ENCODE measurements at places on chromosomes 4 and X.

GRCh38 chr4:174423257-174423944 is 98.9 kb downstream of the HPGD start:
- DNase-seq, result no peak

- DNase-seq, result no peak
Observed at GRCh38 chr4:97786306-97786920, 356.9 kb downstream of the STPG2 start.

- no peak for DNase-seq
Observed at GRCh38 chr4:76457885-76458284, 22.9 kb downstream of the SHROOM3 start.

- DNase-seq, result no peak
Observed at GRCh38 chrX:42530027-42530426, 247.9 kb downstream of the PPP1R2C start.

DNA sequence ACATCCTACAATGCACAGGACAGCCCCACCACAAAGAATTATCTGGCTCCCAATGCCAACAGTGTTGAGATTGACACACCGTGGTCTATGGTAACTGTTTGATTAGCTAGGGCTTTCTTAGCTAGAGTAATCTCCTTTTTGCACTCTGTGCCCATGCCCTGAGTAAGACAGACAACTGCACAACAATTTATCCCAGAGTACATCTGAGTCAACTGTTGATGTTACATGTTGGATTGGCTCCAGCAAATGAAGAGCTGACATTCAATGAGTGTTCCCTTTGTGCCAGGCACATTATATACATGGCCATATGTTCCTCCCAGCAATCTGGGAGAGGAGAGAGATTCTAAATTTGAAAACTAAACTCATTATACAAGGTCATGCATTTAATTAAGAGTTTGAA is 3.9 kb upstream of the FAM9C start:
- no peak for DNase-seq

- no peak for DNase-seq
Observed at GRCh38 chrX:47808904-47809788, 27.6 kb upstream of the ZNF81 start.

GRCh38 chr4:5932035-5932568 is 39.2 kb upstream of the CRMP1 start:
- DNase-seq, result no peak

- DNase-seq, result no peak
Observed at GRCh38 chr4:118173126-118173525, 138.8 kb downstream of the NDST3 start.

- no peak for DNase-seq
Observed at GRCh38 chr4:74085669-74086068, 13.3 kb downstream of the CXCL2 start.

DNA sequence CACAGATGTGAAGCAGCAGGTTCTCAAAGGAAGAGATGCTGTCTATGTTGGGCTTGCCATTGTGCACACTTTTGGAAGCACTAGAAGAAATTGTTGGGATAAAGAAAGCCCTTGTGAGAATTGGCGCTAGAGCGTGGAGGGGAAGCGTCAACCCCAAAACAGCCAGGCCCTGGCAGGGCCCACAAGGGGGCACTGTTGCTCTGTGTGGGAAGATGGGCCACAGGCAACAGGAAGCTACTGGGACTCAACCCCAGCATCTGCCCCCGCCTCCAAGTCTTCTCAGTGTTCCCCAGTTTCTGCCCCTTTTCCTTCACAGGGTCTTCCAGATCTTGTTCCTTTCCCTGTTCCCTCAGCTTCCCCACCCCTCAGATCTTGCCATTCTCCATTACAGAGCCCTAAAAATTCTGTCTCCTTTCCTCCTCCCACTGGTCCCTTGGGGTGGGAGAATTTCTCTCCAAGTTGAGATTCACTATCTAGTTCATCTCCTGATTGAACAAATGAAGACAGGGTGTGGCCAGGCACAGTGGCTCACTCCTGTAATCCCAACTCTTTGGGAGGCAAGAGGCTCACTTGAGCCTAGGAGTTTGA is 85.5 kb downstream of the STARD8 start:
- peak; percentile 35 for DNase-seq

DNA sequence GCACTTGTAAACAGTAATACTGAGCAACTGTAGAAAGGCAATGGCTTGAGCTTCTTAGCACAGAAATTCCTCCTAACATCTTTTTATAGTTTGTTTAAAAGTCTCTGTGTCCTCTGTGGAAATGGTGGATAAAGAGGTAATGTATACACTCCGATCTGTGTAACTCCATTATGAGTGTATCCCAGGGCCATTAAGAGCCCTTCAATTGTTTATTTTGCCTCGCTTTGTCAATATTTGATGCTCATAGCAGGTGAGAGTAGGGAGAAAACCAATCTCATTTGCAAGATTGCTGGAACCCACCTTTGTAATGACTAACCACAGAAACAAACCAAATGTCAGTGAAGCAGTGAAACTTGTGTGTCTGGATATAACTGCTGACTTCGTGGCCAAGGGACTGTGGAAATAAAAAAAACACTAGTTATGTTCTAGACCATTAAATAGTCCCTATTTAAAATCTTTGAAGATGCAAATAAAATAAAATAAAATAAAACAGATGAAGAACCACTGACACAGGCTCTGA is 598.2 kb upstream of the BOD1L1 start:
- no peak for DNase-seq

GRCh38 chr4:133156096-133156495 is 7.0 kb downstream of the PCDH10 start:
- no peak for DNase-seq

GRCh38 chr4:1176398-1177273 is 4.3 kb upstream of the SPON2 start:
- DNase-seq, result no peak

- DNase-seq, result no peak
Observed at GRCh38 chrX:53715346-53715924, 28.9 kb upstream of the HUWE1 start.

DNA sequence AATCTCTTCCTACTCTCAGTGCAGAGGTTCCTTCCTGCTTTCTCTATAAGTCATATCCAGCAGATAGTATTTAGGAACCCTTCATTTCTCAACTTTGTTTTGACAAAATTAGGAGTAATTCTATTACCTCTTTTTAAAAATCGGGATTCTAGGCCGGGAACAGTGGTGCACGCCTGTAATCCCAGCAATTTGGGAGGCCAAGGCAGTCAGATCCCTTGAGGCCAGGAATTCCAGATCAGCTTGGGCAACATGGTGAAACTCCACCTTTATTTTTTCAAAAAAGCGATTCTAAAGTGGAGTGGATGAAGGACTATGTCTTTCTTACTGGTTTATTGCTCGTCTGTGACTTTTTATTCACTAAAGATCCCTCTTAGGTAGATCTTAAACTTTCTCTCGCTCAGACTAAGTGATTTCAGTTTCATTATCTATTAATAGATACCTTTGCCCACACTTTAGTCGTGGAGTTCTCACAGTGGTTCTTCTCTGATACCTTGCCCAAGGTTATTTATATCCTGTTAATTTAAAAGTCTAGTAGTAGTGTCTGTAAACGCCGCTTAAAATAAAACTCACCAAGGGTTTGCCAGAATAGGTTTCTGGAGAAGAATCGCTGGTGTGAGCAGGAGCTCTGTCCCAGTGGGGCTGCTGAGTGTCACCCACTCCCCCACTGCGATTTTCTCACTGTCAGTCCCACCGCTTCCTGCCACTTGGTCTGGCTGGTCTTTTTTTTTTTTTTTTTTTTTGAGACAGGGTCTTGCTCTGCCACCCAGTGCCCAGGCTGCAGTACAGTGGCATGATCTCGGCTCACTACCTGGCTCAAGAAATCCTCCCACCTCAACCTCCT is 27.0 kb upstream of the TMEM131L start:
- DNase-seq, result peak; percentile 25

DNA sequence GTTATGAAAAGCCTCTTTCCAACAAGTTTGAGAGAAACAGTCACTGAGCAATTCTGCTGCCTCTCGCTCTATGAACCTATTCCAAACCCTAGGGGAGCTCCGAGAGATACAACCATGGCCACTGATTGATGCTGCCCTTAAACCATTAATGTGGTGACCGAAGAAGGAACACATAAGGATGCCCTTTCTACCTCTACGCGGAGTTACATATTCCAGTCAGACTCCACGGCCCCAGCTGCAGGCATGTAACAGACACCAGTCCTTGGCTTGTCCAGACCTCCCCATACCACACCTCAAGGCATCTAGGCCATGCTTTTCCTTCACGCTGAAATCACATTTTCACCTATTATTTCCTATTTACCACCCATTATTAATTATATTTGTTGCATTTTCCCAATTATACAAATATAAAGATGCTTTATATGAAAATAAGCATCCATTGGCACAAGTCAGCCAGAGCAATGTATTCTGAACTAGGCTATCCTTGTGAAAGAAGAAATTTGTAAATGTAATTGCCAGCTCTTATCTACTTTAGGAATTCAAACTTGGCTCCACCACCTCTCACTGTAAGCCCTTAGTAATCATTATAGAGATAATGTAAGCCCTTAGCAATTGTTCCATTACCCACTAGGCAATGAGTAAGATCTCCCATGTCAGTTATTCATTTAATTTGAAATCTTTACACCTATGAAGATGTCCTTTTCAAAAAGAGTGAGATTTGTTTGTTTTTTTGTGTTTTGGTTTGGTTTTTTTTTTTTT is 338.4 kb downstream of the NR3C2 start:
- DNase-seq, result no peak

DNA sequence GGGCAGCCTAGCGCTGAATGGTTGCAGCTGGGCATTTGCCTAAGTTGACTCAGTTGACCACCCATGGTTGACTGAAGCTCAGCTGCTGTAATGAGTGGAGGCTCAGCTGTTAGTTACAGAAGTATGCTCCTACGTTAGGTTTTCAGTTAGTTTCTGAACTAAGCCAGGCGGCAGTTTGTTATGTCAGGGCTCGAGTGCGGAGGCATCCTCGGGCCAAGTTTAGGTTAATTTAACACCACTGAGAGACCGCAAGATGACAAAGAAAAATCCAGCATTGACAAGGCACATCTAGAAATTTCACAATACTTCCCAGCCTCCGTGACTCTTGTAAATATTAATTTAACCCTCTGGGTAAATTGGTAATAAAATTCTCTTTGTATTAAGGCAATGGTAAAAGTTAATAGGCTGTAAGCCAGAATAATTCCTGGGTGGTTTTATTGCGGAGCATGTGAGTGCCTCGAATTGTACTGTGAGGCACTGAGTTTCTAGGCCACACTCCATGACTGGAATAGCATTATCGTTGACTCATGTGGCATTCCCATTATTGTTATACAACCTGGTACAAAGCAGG is 33.1 kb upstream of the CDKN2AIP start:
- no peak for DNase-seq

DNA sequence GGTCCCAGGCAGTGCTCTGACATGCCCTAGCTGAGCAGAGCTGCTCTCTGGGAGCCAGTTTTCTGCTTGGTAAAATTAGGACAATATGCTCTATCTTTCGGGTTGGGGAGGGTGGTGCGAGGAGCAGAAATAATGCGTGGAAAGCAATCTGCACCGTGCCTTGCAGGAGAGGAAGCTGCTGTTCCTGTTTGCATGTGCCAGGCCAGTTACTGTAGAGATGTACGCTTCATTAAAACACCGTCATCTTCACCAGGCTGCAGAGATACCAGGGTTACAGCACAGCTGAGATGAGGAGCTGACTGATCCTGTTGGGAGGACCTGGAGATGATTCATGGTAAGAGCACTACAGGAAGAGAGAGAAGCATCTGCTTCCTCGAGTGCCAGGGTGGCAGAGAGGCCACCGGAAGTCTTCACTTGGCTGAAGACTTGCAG is 29.5 kb upstream of the IRF2 start:
- no peak for DNase-seq

- DNase-seq, result no peak
Observed at GRCh38 chr4:42656679-42656943, 294 bp downstream of the ATP8A1 start.

All from effector memory CD8-positive, alpha-beta T cell (primary cell).